ENCODE measurements at places on chromosomes 4 and X.

DNA sequence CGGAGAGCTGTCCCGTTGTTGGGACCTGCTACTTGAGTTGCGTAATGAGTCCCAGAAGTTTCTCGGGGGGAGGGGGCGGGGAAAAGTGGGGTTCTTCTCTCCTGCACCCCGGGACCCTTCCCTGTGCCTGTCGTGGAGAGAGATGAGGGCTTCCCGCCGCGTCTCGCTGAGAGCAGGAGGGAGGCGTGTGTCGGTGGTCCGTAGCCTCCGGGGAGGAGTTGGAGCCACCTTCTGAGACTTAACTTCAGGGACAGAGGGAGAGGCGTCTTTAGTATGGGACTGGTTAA, 698 bp downstream of the AFF1 start:
- no peak for DNase-seq

- DNase-seq, result no peak
Observed at GRCh38 chr4:1241936-1242505, 6.9 kb downstream of the CTBP1 start.

DNA sequence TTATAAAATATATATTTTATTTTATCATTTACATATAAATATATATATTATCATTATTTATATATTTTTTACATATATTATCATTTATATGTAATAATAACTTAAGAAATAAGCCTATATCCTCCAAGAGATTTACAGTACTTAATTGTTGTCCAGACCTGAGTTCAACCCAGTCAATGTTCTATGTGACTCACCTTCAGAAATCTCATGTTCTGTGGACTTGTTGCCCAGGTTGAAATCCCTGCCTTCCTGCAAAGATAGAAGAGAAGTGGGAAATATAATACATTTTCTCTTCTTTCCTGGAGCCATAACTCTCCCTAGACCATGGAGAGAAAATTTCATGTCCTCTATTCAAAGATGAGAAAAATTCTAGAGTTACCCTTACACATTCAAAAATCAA, 247.3 kb downstream of the PARM1 start:
- DNase-seq, result no peak

DNA sequence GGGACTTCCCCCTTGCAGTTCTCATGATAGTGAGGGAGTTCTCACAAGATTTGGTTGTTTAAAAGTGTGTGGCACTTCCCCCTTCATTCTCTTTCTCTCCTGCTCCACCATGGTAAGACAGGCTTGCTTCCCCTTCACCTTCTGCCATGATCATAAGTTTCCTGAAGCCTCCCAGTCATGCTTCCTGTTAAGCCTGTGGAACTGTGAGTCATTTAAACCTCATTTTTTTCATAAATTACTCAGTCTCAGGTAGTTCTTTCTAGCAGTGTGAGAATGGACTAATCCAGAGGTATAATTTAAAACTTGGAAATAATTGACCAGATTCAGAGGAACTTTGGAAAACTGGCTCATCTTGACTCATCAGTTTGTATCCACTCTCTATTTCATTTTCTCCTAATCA, 129.0 kb downstream of the TMEM47 start:
- DNase-seq, result no peak

DNA sequence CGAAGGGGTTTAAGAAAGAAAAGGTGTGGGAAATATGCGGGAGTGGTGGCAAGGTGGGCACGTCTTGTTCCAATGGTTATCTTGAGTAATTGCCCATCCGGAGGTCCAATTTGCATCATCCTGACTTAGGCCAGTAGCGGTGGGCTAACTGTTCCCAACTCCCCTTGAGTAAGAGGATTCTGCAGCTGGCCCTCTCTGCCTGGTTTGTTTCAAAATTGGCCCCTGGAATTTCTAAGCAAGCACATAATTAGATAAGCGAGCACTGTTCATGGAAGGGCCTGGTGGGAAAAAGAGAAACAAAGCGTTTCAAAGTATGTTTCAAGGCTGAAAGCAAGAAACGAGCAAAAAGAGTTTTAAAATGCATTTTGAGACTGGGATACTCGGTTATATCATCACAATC, 198.2 kb downstream of the CEP135 start:
- DNase-seq, result no peak

DNA sequence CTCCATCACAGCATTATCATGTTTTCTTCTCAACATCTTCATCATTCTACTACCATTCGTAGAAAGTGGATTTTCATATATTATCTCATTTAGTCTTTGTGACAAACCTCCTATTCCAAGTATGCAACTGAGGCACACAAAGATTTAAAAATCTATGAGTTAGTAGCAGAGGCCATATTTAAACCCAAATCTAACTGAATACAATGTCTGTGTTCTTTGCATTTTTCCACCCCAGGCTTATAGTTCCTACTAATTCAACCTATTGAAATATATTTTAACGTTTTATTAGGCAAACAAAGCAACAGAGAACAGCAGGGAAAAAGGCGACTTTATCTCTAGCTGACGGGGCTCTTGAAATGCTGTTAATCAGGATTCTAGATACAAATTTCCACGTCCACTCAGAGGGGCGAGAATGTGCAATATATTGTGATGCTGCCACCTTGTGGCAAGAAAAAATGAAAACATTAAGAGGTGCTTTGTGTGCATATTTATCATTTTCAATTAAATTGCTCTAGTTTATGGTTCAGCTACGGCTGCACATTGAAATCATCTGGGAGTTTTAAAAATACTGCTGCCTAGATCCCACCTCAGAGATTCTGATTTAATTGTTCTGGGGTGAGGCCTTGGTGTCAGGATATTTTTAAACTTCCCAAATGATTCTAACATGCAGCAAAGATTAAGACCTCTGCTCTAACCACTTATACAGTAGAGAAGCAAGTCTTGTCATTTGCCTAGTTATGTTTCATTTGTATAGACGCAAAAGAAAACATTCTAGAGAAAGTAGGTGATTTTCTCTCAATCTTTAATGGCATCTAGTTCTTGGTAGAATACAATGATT, 315.9 kb downstream of the MAPK10 start:
- peak; percentile 85 for DNase-seq

- no peak for DNase-seq
Observed at GRCh38 chrX:150602743-150603142, 34.3 kb downstream of the MTM1 start.

DNA sequence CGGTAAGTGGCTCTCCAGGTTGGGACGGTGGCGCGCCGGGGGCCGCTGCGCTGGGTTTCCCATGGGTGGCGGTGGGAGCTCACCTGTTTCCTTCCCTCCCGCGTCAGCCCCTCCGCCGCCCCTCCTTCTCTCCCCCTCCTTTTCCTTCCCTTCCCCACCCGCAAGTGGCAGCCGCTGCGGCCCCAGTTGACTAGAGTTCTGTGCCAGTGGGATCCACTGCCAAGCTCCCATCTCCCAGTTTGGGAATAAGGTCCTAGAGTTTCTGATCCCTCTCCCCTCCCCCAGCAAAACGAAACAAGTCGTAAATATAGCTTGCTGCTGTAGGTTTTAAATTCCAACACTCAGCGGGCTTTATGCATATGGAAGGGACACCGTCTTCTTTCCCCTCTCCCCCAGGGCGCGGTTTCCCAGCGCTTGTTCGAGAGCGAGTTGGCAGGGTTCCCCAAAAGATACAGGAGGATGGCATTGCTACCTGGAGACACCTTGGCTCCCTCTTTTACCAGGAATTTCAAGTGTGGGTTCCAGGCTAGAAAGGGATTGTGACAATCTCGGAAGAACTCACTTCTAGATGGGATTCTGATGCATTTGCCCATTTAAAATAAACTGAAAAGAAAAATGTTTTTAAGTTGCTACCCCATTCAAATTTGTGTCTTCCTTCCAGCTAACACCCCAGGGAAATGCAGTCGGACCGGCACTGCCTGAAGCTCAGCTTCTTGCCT, 1.2 kb downstream of the TLL1 start:
- no peak for DNase-seq

- no peak for DNase-seq
Observed at GRCh38 chr4:139488442-139488841, 34.5 kb downstream of the RAB33B start.

DNA sequence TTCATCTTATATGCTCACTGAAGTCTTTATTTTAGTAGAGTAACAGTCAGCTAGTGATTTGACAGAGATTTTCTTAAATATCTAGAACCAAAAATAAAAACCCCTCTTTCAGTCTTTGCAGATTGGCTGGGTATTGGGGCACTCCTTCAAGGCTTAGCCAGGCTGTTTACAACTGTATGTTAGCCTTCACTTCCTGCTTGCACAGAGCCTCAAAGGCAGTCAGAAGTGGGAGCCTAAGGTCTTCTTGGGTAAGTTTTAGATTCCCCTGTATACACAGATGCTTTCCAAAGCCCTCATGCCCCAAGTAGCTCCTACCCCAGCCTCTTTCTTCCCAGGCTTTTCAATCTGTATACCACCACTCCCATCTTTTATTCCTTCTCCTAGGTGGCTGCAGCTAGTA, 136.1 kb upstream of the STIM2 start:
- no peak for DNase-seq

Measured in NAMALWA (cell line).